ENCODE measurements at places on chromosomes 16 and 17. TPM values are rescaled to one million over a fixed set of nuclear protein-coding genes. Genes with fewer than 3 reads are reported as not detected.

Gene SKAP1
- 83.4 TPM for total RNA-seq

Gene RPH3AL
- total RNA-seq = 4.4 TPM

Gene TBC1D3H
- not detected for total RNA-seq

Gene CTRB1
- not detected for total RNA-seq

Gene CX3CL1
- not detected for total RNA-seq

Gene GNGT2
- 2.9 TPM for total RNA-seq

Gene PSMC3IP
- 3.4 TPM for total RNA-seq

Gene FBXL16
- 59.5 TPM for total RNA-seq

Gene UTS2R
- not detected for total RNA-seq

Gene CNGB1
- not detected for total RNA-seq

Gene CSH2
- total RNA-seq = not detected

Gene FA2H
- not detected for total RNA-seq

Gene TNFRSF17
- total RNA-seq = not detected

Gene ABCC11
- not detected for total RNA-seq

Gene TAC4
- not detected for total RNA-seq

Gene ASIC2
- not detected for total RNA-seq

Gene DCTPP1
- total RNA-seq = 15.0 TPM
